Right kidney (tissue), 9 donors: ENCODE measurements at places on chromosomes 11 and 22.
A peak's percentile ranks its signal among the peaks of the same experiment; 100 is the strongest.

GRCh38 chr11:101188801-101189200, 59.2 kb upstream of the PGR start:
- DNase-seq, result no peak

DNA sequence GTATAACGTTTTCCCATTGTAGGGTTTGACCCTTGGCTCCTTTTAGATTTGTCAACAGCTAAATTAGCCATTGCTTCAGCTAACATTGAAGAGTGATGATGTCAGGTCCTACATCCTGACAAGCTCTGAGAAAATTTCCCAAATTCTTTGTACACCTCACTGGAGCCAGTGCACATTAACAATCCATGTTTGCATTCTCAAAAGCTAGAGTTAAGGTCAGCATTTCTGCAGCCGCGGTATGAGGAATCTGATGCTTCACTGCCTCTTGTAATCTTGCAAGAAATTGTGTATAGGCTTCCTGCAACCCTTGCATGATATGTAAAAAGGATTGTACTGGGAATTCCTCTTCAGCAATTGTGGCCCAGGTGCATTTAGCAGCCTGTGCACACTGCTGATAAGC, 33.1 kb upstream of the NCAM1 start:
- DNase-seq, result peak; percentile 31

- no peak for DNase-seq
Observed at GRCh38 chr11:35765211-35765610, 102.6 kb downstream of the TRIM44 start.

- DNase-seq, result no peak
Observed at GRCh38 chr22:23078462-23078787, 8.1 kb downstream of the GNAZ start.

DNA sequence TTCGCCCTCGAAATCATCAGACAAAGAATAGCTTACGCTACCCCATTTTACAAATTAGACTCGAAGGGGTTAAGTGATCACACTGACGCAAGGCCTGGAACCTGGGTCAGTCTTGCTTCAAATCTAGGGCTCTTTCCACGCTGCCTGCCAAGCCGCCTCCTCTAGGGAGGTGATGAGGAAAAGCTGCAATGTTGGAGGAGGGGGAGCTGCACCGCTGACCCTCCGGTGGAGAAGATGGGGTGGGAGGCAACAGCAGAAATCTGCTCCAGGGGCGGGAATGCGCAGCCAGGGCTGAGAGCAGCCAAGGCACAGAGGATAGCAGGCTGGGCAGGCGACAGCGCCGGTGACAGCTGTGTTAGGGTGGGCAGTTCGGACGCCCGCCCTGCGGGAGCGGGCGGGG, 595 bp downstream of the SYVN1 start:
- no peak for DNase-seq

GRCh38 chr11:59767225-59767611, 12.0 kb downstream of the STX3 start:
- no peak for DNase-seq

DNA sequence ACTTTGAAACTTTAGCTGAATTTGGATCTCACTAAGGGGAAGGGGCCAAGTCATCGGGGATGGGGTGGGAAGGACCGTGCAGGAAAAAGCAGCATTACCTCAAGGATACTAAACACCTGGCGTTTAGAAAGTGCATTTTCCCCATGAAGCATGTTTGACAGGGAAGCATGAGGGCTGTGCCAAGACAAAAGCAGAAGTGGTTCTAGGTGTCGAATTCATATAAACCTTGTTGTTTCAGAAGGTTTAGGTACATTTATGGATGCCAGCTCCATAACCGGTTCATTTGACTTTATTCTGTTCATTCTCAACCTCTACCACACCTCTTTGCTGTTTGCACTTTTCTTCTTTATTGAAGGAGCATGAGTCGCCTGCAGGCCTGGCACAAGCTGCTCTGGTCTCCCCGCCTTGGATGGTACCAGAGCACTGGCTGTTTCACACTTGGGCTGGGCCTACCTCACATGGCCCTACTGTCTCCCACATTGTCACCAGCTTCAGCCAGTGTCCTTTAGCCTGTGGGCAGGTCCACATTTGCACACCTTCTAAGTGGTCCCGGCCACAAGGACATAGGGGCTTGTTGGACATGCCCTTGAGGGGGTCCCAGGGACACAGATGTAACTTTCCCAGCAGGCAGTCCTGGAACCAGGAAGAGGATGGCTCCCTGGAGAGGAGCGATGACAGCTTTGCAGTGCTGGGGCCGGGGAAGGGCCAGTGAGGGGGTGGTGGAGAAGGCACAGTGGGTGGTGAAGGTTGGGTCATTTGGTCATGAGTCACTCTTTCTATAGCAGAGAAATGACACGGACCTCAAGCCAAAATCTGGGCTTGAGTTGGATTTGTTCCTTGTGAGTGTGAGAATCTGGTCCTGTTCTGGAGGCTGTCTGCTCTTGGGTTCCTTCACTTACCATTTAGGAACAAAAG, 3.2 kb upstream of the ST14 start:
- DNase-seq, result no peak

DNA sequence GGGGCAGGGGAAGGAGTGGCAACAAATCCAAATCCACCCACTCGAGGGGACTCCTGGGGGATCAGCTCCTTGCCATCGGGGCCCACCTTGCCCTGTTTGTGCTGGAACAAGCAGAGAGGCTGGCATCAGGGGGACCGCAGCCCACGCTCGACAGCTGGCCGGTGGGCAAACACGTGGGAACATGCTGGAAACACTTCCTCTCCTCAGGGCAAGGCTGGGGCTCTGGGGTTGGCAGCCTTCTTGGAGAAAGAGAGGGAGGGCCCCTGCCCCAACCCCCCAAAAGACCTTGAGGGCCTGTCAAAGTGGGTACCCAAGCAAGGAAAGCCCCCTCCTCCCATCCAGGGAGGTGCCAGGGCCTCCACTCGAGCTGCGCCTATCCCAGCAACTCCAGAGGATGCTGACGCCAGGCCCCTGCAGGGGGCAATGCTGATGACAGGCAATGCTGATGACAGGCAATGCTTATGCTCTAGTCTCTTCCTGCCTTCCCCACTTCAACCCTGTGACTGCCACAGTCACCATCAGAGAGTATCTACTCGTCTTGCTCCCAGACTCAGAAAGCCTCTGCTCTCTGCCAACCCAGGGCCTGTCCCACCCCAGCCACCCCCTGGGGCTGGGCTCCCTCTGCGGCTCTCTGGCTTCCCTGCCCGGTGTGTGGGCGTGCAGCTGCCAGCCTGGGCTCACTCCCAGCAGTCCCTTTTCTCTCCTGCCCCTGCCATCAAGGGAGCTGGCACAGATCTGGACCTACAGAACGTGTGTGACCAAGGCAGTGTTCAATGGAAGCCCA, 6.0 kb downstream of the ESS2 start:
- no peak for DNase-seq

DNA sequence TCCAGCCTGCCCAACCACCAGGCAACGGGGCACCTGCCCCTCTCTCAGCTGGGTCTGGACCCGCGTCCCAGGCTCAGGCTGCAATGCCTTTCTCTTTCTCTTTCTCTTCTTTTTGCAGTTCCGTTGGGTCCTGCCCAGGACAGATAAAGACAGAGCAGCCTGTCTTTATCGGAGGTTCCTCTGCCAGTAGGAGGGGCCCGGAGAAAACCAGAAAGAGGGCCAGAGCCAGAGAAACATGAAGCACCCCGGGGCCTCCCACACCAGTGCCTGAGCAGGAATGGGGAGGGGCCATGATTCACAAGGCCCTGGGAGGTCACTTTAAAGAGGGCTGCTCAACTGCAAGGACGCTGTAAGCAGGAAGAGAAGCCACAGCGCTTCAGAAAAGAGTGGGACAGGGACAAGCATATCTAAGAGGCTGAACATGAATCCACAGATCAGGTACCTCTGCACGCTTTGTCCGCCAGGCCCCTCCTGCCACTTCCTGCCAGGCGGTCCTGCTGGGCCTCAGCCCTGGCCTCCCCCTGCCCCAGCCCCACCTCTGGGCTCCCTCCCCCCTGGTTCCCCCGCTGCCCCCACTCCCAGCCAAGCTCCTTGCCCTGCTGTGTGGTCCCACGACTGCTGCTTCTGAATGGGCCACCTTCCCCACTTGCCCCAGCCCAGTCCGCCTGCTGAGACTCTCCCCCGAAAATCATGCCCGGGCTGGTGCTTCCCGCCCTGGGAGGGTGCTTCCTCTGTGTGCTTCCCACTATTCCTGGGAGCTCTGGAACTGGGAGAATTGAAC, at the start of gene APOBEC3C:
Gene APOBEC3C, plus strand, starts transcription at position 316 of the 781 bp plus-strand sequence. Its CDS starts 106 bp downstream, at position 422.
- DNase-seq, result peak; percentile 70

GRCh38 chr22:42918500-42918899, 61.4 kb upstream of the ARFGAP3 start:
- DNase-seq, result no peak

DNA sequence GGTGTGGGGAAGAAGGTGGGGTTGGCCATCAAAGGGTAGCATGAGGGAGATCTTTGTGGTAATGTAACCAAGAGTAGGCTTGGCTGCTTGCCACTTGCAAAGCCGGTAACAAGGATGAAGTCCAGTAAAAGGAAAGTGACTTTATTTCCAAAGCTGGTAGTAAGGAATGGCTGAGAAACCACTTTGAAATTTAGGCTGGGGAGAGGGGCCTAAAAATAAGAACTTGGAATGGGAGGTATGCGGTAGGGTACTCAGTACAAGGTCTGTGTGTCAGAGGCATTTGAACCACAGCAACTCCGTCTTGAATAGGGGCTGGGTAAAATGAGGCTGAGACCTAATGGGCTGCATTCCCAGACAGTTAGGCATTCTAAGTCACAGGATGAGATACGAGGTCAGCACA, 216.0 kb upstream of the ISX start:
- no peak for DNase-seq

DNA sequence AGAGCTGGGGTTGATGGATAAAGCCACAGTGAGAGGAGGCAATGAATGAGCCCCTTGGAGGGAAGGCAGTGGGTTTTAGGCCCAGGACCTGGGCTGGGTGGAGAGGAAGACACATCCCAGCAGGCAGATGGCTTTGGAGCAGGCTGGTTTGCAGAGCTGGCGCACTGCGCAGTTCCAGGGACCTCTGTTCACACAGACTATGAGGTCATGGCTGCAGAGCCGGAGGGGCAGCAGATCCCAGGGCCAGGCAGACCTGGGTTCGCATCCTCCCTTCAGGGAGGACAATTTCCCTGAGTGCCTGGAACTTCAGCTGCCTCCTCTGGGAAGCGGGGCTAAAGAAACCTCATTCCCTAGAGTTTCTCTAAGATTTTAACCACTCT, 28.2 kb upstream of the DGKZ start:
- DNase-seq, result no peak

DNA sequence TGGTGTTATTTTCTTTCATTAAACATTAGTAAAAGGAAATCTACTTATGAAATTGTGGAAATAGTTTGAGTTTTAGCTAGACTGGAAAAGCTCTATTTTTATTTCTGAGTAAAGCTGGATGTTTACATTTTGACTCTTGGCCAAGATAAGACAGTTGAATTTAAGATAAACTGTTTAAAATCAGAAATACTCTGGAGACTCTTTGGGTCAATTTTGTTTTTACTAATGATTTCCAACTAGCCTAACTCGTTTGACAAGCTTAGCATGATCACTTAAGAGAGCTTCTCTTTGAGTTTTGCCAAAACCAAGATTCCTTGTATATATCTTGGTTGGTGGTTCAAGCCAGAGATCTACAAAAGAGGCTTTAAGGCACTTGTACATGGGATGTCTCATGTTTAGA, 724.8 kb upstream of the LUZP2 start:
- no peak for DNase-seq

DNA sequence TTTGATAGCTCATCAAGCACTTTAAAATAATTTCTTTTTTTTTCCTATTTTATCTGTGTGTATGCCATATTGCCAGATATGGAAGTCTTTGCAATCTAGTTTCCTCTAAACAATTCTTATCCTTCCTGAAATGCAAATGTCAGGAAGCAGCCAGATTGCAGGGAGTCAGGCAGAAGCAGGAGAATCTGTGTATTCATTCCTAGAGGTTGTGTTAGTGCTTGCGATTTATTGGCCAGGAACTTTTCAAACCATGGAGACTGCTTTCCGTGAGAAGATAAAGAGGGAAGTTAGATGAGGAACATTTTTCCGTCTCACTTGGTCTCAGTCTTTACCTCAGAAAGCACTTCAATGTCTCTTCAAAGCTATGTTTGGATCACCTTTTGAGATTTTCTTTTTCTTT, 91.9 kb downstream of the GRAMD1B start:
- DNase-seq, result no peak

- DNase-seq, result no peak
Observed at GRCh38 chr11:64094463-64095260, 58.9 kb downstream of the FLRT1 start.

GRCh38 chr11:13446444-13446843, 16.6 kb downstream of the BTBD10 start:
- no peak for DNase-seq

DNA sequence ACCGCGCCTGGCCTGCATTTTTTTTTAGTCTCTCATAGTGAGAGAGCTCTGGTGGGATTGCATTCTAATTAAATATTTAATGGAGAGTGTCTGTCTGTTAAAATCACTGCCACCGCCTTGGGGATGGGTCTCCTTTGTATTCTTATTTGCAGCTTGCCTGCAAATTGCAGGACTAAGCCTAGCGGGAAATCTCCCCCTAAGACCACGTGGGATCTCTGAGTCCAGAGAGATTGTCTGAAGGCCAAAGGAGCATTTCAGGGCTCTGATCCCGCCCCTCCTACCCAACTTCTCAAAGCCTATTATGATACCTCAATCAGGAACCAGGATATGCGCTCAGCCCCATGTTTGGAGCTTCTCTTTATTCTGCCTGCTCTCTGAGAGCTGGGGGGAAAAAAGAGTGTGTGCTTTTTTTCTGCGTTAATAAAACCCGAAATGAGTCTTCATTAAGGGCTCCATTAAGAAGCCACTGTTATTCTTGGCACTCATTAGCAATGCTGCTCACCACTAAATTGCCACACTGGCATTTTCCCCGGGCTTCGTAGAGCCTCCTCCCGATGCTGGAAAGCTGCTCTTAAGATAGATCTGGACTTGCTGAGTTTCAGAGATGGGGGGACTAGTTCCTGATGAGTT, 92.9 kb upstream of the THY1 start:
- no peak for DNase-seq

DNA sequence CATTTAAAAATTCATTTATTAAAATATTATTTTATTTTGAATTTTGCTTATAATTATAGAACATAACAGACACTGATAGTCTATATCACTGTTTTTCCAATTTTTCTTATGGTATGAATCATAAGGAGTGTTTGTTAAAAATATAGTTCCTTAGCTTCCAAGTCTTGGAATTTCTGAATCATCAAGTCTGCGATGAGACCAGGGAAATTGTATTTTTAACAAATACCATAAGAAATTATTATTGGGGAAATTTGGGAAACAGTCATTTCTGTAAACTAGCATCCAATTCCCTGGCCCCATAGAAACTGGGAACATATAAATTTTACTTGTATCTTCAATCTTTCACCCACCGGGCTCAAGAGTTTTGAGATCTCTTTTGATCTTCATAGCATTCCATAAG, 38.0 kb upstream of the PICALM start:
- DNase-seq, result no peak

DNA sequence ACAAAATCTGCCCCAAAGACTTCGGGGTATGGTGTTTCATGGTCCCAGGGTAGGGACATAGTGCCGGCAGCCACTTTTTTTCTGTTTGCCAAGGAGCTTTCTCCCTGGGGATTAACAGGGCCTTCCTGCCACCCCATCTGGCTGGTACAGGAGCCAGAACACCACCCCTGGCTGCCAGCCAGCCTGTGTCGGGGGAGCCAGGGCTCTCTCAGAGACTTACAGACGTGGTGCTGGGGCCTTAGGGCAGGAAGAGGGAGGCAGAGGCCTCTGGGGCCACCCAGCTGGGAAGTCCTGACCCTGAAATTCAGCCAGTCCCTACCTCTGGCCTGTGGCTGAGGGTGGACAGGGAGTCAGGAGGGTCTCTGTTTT, 52.4 kb upstream of the CDON start:
- DNase-seq, result no peak
